ENCODE measurements at places on chromosomes 7 and 10.

GRCh38 chr10:98090822-98091221, 43.6 kb upstream of the R3HCC1L start:
- DNase-seq: no peak

DNA sequence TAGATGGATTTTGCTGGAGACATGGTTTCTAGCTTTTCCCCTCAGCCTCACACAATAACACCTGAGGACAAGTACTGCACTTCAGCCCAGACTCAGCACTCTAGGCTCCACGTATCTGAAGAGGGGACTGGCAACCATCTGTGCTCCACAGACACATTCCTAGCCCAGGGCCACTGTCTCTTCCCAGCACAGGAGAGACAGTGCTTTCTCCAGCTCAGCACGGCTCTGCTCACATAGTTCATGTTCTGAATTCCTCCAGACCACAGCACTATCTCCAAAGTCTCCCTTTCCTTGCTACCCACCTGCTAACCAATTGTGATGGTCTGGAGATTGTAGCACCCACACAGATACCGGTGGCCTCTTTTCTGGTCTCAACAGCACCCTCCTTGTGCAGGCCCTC, 114.5 kb downstream of the HTR7 start:
- DNase-seq: no peak

DNA sequence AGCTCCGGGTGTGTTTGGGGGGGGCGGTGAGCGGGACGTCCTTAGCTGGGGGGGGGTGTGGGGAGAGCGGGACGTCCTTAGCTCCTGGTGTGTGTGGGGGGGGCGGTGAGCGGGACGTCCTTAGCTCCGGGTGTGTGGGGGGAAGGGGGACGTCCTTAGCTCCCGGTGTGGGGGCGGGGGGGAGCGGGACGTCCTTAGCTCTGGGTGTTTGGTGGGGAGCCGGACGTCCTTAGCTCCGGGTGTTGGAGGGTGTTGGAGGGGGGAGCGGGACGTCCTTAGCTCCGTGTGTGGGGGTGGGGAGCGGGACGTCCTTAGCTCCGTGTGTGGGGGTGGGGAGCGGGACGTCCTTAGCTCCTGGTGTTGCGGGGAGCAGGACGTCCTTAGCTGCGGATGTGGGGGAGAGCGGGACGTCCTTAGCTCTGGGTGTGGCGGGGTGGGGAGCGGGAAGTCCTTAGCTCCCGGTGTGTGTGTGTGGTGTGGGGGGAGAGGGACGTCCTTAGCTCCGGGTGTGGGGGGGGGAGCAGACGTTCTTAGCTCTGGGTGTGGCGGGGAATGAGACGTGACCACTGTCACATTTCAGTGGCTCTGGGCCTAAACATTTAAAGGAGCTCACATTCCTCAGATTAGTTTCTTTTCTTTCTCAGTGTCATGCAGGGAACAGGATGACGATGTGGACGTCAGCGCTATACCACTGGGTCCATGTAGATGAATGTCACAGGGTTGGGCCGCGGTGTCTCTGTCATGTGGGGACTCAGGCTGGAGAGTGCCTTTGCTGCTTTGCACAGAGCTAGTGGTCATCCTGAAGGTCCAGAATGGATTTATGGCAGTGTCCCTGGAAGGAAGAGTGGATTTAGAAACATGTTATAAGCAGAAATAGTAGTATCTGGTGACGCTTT, 7.5 kb downstream of the DYNC2I1 start:
- DNase-seq: no peak

GRCh38 chr10:79405221-79405994, 40.0 kb downstream of the ZCCHC24 start:
- no peak for DNase-seq

GRCh38 chr7:140061607-140061930, 1.2 kb downstream of the PARP12 start:
- DNase-seq: no peak

DNA sequence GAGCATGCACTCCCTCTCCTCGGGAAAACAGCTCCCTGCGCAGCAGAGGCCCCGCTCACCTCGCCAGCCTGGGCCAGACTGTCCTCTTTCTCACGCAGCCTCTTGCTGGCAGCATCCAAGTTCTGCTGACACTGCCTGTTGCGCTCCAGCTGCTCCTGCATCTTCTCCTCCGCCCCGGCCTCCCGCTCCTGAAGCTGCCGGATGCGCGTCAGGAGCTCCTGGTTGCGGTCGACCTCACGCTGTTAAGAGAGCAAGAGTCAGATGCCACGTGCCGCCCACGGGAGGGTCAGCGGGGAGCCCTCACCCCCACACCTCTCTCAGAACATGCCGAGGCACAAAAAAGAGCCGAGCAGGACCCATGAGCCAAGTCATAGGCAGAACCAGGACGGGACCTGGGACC, 10.2 kb downstream of the MAD1L1 start:
- no peak for DNase-seq

- DNase-seq: no peak
These were observed 16.8 kb downstream of the ZNF277 start for GRCh38 chr7:112223310-112223709.

DNA sequence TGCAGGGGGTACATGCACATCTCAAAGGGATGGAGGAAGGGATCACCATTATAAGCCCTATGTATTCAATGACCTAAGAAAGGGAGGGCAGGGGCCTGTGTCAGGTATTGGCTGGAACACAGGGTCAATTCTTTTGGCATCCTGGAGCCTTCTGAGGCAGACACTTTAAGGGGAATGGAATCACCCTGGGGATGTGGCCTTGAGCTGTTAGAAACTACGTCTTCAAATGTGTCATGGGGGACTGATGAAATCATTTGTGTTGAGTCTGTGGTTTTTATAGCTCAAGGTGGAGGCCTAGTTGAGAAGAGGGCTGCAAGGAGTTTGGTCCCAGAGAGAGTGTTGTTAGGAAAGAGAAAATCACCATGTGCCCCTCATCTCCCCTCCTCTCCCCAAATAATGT, 206.1 kb upstream of the CELF2 start:
- DNase-seq: no peak

DNA sequence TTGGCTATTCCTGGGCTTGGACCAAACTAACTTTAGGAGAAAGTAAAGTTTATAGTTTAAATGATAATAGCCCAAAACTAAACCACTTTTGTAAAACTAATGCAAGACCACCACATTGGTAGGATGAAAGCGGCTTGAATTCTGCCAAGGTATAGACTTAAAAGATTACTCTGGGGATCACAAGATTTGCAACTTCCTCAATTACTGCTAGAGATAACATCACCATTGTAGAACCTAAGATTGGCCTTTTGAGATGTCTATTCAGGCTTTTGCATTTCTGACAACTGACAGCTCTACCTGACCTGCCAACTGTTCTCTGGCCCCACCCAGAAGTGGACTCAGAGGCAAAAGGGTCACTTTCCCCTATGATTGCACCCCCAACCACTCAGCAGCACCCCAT, 162.4 kb downstream of the TNS3 start:
- DNase-seq: no peak

DNA sequence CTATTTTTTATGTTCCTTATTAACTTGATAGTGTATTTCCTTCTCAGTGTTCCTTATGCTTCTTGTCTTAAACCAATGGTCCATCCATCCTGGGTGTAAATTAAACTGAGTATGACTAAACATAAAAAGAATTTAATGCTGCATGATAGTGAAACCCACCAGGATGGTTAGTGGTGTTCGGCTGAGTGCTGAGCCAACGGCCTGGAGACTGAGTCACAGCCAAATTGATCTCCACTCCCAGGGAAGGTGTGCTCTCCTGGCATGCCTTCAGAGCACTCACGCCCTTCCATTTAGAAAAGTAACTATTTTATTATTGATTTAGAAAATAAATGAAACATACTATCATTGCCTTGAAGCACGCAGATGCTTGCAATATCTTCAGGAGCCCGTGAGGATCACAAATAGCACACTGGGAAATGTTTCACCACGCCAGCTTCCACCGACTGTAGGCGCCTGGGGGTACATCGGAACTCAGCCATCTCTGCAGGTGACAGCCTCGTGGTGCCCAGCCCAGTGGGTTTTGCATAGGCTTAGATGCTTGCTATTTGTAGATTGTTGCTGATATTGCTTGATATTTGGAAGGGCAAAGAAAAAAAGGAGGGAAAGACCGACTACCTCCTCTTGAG, 40.0 kb upstream of the LOXL4 start:
- DNase-seq: no peak

GRCh38 chr10:7025296-7025695, 385.5 kb downstream of the SFMBT2 start:
- no peak for DNase-seq

DNA sequence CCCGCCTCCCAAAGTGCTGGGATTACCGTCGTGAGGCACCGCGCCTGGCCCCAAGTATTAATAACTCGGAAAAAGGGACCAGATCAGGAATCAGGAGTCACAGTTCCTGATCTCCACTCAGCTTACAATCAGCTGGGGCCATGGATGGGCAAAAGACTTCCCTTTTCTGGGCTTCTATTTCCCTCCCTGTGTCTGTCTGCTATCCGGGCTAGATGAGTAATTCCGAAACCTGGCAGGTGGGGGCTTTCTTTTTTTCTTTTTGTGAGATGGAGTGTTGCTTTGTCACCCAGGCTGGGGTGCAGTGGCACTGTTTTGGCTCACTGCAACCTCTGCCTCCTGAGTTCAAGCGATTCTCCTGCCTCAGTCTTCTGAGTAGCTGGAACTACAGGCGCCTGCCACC, 11.6 kb downstream of the RPS24 start:
- no peak for DNase-seq

DNA sequence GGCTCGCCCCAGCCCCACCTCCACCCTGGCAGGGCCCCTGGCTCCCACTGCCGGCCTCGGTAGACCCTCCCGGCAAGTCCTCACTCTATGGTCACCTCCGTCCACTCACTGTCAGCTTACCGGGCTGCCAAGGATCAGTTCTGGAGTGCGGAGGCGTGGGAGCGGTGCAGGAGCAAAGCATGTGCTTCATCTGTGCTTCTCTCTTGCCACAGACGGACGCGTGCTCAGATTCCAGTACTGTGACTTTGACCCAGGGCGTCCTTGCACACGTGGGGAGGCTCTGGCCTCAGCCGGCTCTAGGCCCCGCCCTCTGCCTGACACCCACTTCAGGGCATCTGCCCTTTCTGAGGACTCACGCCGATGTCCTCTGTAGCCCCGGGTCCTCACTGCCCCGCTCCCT, 547.5 kb upstream of the FOXK1 start:
- no peak for DNase-seq

DNA sequence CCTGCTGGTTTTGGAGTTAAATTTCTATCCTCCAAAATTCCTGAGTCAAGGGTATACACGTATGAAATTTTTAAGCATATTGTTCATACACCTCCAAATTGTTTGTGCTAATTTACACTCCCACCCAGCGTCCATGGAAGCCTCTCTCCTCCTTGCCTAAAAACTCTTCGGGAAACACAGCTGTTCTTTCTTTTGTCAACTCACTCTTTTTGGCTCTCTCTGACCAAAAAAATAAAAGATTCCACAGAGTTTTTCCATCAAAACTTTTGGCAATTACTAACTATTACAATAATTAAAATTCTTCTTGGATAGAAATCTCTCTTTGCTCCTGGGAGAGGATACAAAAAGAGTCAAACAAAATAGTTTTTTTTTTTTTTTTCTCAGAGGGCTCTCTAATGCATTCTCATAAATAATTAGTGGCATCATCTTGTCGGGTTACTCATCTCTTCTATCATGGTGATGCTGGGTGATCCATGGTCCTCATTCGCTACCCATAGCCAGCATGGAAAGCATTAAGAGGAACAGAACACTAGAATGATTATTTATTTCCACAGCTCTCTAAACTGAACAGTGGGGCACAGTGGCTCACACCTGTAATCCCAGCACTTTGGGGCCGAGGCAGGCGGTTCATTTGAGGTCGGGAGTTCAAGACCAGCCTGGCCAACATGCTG, 310.7 kb downstream of the SFMBT2 start:
- no peak for DNase-seq

GRCh38 chr7:108455998-108456677, at the start of gene NRCAM:
Gene NRCAM (minus strand): TSS chr7:108456436. CDS start chr7:108240064, 216,372 bp downstream.
- no peak for DNase-seq

- DNase-seq: no peak
These were observed 12.1 kb downstream of the ENTPD1 start for GRCh38 chr10:95767884-95768556.

DNA sequence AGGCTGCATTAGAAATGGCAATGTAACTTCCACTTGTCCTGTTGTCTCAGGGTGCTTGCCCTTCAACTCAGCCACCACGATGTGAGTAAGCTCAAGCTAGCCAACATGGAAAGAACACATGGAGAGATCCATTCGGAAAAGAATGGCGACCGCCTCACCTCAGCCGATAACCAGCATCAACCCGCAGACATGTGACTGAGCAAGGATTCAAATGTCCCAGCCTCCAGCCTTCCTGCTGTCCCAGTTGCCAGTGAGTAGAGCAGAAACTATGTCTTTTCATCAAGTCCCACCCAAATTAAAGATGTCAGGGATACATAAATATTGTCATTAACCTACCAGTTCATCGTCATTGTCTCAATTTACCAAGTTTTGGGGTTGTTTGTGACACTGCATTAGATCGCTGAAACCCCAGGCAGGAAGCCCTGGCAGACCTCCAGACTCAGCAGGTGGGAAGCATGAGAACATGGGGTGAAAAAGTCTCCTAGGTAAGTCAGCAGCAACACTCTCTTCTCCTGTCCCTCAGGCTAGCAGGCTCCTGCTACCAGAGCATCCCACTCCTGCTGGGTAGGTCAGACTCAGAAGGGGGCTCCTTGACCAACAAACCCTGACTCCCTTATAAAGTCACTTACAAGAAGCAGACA, 67.0 kb downstream of the OSBPL3 start:
- no peak for DNase-seq

DNA sequence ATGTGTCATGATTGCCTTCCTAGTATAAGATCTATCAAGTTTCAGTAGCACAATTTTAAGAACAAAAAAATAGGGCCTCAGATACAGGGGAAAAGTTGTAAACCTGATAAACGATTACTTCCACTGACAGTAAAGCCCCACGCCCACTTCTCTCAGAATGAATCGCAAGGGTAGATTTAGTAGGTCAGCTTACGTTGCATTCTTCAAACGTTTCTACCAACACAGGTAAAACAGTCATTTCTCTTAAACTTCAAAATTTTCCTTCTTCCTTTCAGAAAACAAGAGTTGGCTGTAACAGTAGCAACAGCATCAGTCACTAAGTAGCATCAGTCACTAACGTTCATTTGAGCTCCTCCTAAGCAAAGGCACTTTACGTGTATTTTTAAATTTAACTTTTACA, 221.5 kb downstream of the ADAM12 start:
- peak; percentile 20 for DNase-seq

DNA sequence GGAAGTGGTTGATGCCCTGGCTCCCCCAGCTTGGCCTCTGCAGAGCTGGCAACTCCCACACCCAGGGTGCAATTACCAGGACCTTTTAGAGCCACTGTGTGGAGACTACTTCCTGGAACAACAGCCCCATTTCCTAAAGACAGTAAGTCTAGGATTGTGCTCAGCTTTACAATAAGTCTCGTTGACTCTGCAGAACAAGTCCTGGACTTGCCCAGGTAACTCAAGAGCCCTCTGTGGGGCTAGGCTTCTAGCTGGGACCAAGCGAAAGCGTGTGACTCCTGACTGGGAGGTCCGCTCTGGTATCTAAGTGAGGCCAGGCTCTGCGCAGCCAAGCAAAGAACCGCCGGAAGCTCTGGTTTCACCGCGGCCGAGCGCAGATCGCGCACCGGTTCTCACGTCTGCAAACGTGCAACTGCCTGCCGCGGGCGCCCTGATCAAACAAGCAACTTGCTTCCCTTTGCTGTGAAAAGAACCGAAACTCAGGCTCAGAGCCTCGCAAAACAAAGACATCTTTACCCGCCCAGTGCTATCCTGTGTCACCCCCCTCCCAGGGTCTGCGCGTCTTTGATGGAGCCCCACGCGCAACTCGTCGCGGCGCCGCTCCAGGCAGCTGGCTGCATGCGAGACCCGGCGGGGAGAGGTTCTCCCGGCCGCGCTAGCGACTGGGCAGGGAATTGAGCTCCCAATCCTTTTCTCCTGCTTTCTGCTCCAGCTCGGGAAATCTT, 4.4 kb upstream of the PDLIM1 start:
- no peak for DNase-seq

GRCh38 chr10:86658261-86658741, 4.0 kb downstream of the OPN4 start:
- no peak for DNase-seq

Data from activated T-cell treated with anti-CD3 and anti-CD28 coated beads for 24 hours (primary cell).